Stimulated activated CD8-positive, alpha-beta memory T cell treated with anti-CD3 and anti-CD28 coated beads, Interleukin-4, amount 100 ng/mL, for 1 hour (primary cell): ENCODE measurements at places on chromosomes 6 and 20.

- no peak for DNase-seq
Observed at GRCh38 chr6:168864541-168865460, 388.8 kb downstream of the THBS2 start.

DNA sequence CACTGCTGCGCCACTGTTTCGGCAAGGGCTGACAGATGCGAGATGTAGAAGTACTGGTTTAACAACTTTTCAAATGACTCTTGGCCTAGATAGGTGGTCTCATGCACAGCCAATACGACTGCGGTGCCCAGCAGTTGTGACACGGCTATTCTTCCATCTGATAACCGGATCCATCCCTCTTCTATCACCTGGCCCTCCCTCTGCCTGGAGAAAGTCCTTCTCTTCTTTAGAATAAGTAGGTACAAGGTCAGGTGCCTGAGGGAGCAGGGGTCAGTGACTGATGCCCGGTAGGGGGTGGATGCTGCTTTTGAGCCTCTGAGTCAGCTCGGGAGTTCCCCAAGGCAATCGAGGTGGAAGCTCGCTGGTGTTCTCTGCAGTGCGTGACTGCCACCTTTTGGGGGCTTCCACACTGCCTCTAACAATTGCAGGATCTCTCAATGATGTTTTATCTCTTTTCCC lies 166.8 kb upstream of the GRIK2 start:
- DNase-seq = no peak

DNA sequence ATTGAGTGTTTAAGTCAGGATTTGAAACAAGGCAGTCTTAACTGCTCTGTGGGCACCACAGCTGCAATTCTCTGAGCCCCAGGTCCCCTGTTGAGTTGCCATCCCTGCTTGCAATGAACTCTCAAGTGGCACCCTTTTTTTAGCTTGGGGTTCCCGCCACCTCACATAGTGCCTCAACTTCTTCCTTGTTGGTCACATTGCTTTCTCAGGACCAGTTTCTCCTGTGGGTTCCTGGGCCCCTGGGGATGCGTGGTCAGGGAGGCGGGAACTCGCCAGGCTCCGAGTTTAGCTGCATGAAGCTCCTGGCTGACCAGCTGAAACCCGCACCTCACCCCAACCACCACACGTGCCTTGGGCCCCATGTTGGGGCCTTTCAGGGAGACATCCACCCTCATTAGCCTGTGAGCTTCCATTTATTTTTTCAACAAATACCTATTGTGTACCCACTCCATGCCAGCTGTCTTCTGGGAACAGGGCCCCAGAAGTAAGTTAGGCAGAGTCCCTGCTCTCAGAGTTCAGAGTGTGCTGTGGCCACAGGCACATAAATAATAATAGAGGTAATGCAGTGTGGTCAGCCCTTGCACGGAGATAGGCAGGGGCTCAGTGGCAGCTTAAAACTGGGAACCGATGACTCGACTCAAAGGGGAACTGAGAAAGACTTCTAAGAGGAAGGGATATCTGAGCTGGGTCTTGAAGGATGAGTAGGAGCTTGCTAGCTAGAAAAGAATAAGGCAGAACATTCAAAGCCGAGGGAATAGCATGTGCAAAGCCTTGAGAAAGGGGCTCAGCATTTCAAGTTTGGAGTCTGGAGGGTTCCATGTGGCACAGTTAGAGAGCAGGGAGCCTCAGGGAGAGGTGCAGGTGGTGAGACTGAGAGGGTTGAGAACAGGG lies 33.9 kb upstream of the FAM83D start:
- no peak for DNase-seq

- no peak for DNase-seq
Observed at GRCh38 chr20:62186887-62187866, 4.3 kb downstream of the MTG2 start.

GRCh38 chr6:85435851-85436250 lies 14.0 kb upstream of the NT5E start:
- DNase-seq = no peak

- DNase-seq = no peak
Observed at GRCh38 chr6:18596531-18596835, 209.3 kb downstream of the RNF144B start.

DNA sequence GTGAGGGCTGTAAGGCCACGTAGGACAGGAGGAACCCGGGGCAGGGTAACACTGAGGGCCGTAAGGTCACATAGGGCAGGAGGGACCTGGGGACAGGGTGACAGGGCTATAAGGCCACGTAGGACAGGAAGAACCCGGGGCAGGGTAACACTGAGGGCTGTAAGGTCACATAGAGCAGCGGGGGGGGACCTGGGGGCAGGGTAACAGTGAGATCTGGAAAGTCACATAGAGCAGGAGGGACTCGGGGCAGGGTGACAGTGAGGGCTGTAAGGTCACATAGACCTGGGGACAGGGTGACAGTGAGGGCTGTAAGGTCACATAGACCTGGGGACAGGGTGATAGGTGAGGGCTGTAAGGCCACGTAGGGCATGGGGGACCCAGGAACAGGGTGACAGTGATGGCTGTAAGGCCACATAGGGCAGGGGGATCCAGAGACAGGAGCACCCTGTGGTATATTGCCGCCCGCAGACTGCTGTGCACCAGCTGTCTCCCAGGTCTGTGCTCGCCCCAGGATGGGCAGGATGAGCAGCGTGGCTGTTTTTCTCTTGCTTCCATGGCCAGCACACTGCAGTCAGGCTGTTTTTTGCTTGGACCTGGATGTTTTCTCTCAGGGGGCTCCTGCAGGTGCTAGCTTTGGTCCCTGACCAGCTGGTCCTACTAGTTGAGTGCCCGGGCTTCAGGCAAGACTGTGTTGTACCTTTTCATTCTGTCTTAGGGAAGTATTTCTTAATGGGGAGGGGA lies 55.7 kb downstream of the SYTL3 start:
- no peak for DNase-seq

DNA sequence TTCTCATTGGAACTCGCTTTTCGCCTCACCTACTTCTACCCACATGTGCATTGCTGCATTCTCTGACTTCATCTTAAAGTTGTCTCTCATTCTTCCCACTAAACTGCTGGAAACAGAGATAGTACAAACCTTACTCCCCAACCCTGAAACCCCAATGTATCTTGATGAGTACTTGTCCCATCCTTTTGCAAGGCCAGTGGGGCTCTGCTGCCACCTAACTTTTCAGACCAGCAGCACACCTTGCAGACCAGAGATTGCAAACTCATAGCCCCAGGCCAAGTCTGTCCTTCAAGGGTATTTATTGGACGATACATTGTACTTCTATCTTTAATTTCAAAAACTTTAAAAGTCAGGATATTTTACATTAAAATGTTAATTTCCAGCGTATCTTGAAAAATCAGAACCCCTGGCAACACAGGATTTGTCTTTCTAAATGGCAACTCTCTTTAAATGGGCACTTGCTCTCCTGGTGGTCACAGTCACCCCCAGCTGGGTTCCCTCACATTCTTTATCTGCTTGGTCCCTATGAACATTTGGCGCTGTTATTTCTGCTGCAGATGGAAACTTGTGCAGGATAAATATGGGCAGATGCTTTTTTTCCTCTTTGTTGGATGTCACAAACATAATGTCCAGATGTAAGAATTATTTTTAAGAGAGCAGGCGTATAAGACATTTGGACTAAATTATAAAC lies 83.9 kb downstream of the SOD2 start:
- DNase-seq = no peak

- no peak for DNase-seq
Observed at GRCh38 chr20:15155848-15156401, 818.5 kb upstream of the FLRT3 start.

- no peak for DNase-seq
Observed at GRCh38 chr6:45574014-45574461, 196.3 kb upstream of the SUPT3H start.

DNA sequence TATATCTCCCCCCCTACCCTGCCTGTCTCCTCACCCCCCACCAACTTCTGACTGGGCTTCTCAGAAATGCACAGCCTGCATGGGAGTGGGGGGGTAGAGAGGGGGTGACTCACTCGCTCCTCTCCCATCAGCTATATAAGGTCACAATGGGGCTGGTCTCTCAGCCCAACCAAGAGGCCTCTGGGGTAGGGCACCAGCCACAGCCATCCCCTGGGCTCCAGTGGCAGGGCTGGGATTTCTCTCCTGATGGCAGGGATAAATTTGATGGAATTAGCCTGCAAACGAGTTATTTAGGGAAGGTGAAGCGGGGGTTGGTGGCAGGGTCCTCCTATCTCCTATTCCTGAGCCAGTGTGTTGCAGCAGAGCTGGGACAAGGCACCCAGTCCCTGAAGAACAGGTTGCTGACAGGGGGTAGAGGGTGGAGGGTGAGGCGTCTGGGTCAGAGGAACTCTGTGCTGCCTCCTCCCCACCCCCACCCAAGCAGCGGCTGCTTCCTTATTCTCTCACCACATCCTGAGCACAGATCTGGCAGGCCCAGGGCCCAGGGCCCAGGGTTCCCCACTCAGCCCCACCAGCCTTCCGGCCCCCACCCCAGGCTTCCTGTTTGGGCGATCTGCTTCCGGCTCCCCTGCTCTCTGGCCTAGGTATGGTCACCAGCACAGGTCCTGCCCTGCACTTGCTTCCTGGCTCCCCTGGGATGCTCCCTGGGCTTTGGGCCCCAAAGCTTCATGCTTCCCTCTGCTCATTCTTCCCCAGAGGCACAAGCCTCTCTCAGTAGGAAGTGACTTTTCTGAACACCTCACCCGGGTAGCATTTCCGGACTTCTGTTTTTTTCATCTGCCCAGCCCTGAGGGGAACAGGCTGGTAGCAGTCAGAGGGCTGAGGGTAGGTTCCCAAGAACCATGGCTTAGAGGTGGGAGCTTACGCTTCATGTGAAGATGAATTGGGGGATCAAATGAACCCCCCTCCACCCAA lies 4.0 kb downstream of the PPP1R18 start:
- DNase-seq = peak; percentile 74

- DNase-seq = no peak
Observed at GRCh38 chr6:27279513-27280063, 32.1 kb downstream of the PRSS16 start.

- no peak for DNase-seq
Observed at GRCh38 chr6:96721227-96721626, 116.0 kb downstream of the GPR63 start.

GRCh38 chr6:32972353-32973143 lies 4.2 kb downstream of the BRD2 start:
- no peak for DNase-seq

DNA sequence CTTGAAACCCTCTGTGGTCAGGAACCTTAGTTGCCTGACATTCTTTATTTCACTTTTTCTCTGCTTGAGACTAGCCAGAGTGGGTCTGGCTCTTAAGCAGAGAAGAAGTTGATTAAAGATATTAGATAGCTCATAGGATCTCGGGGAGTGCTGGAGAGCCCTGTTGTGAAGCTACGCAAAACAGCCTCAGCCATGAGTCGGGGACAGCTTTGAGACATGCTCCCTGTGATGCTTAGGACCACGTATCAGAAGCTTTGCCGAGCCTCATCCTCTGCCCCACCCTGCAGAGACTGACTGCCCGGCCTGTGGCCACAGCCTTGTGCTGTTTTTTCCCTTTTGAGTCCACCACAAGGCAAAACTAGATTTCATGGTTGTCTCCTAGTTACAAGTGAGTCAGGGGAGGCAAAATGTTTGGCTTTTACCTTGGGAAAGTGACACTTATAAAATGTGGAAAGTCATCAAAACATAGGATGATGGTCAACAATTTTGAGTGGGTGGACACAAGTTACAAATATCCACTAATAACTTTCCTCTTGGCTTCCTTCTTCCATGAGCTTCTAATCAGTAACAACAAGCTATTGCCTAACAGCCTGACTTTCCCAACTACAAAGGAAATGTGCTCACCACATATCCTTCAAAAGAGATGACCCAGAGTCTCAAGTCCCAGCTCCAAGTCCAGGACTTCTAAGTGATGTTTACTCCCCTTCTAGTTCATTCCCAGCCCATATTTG lies 108.4 kb downstream of the JAG1 start:
- DNase-seq = no peak

DNA sequence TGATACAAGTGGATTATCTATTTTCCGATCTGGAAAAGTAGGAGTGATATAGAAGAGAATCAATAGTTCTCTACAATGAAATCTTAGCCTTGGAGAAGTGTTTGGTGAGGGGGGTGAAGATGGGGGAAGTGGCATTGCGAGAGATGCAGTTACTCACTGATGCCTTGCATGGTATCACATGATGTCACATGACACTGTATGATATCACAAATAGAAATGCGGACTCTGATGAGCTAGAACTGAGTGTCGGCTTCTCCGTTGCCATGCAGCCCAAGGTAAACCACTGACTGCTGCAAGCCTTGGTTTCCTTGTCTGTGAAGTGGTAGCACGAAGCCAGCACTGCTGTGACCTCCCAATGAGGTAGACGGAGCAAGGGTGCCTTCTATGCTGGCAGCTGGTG lies 403.3 kb upstream of the AGPAT4 start:
- no peak for DNase-seq

DNA sequence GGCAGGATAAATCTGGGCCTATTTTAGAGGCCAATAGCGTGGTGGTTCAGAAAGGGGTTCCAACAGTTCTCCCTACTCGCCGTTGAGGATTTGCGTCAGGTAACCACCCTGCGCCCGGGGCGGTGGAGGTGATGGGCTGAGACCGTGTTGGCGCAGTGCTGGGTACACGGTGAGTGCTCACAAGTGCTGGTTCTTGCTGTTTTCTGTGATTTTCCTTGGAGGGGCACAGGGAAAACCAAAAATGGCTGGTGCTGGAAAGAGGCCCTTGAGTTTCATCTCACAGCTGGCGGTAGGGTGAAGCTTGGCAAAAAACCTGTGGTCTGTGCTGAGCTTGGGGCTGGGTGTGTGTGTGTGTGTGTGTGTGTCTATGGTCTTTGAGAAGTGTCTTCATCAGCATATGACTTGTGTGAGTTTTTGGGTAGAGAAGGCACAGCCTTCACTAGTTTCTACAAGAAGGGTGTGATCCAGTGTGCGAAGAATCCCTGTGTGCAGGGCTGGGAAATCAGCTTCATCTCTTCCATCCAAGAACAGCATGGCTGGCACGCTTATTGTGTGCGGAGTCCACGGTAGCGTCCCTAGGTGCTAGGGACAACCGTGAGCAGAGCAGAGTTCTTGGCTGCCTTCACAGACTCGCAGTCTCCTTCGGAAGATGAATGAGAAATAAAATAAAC lies 35.3 kb upstream of the SCRT2 start:
- no peak for DNase-seq

DNA sequence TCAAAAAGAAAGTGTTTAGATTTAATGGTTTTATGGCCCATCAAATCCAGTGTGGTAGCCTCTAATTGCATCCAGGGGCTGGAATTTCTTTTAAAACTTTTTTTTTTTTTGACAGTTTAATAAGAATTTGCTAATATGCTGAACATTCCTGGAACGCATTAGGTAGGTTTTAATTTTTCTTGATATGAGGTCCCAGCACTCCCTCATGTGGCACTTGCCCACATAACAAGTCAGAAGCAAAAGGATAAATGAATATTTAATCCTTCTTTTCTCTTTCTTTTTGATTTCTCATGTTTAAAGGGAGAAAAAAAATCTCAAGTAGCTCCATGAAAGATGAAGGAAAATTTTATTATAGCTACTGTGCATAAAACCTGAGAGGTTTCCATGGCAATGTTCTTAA lies 13.5 kb downstream of the HAO1 start:
- DNase-seq = no peak

- no peak for DNase-seq
Observed at GRCh38 chr6:162364488-162364887, 363.1 kb downstream of the PRKN start.

- no peak for DNase-seq
Observed at GRCh38 chr6:68655028-68655427, 19.9 kb downstream of the ADGRB3 start.

- no peak for DNase-seq
Observed at GRCh38 chr6:140001821-140002341, 627.4 kb upstream of the CITED2 start.
